ENCODE measurements at places on chromosomes 7 and 10.

- no peak for DNase-seq
Measured at GRCh38 chr7:129877146-129877792, 75.5 kb downstream of the UBE2H start.

GRCh38 chr10:110865186-110865808 is 6.4 kb upstream of the PDCD4 start:
- DNase-seq, result no peak

- DNase-seq, result no peak
Measured at GRCh38 chr10:132539894-132540293, 2.3 kb downstream of the INPP5A start.

- DNase-seq, result no peak
Measured at GRCh38 chr10:126518218-126519080, 130.2 kb upstream of the ADAM12 start.

GRCh38 chr7:41149576-41149975 is 553.3 kb downstream of the INHBA start:
- DNase-seq, result no peak

DNA sequence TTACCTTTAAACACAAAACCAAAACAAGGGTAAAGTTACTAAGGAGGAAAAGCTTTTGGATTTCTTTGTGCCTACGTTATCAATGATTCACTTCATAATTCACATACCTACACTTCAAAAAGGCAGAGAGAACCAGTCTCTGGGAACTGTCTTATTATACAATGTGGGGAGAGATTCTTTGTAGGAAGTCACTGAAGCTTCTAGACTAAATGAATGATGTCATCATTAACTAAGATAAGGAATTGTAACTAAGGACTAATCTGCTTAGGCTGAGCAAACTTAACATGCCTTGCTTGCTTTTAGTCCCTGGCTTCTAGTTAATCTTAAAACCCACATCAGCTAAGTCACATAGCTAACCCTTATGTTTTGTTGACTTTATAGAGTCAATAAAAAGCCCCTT is 771.2 kb downstream of the NXPH1 start:
- DNase-seq, result no peak

All from NCI-H187 treated with DMSO at 0.1 percent for 48 hours (cell line).